Fibroblast of the conjunctiva (primary cell): ENCODE measurements at places on chromosomes 11 and 22.

DNA sequence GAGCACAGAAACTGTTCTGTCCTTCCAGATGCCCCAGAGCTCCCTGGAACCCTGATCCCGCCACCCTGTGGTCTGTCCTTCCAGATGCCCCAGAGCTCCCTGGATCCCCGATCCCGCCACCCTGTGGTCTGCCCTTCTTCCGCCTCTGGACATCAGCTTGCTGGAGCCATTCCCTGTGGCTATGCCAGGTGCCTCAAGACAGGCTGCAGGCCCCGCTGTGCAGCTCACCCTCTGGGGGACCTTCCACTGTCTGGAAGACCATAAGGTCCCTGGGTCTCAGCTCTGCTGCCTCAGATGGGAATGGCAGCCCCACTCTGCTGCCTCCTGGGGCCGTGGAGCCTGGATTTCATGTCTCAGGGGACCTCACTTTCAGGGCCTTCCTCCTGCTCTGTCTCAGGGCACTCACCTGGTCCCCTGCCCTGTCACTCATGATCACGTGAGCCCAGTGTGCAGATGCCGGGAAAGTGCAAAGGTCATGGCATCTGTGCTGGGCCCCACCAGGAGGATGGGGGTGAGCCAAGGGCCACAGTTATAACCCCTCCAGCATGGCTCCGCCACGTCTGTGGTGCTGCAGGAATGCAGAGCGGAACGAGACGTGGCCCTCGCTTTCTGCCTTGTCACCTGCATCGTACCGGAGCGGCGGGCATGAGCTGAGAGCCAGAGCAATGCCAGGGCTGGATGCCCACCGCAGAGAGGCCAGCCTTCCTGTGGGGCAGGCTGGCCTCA, 1520.7 kb downstream of the BRD1 start:
- DNase-seq: no peak

GRCh38 chr11:62555464-62556107, 9.0 kb upstream of the AHNAK start:
- DNase-seq: peak; percentile 63

GRCh38 chr11:82229341-82229740, 504.3 kb downstream of the FAM181B start:
- DNase-seq: peak; percentile 31

DNA sequence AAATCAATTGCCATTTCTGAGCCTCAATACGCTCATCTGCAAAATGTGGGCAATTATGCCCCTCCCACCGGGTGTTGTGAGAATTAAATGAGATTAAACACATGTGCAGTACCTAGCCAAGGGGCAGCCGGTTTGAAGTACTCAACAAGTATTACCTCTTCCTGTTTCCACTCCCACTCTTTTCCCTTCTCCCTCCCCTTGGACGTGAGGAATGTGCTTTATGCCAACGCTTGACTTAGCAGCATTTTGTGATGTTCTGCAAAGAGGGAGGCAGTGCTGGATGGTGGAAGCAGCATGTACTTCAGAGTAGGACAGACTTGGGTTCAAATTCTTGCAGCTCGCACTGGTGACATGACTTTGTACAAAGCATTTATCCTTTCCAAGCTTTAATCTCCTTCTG, 306.0 kb downstream of the BUD13 start:
- DNase-seq: no peak

DNA sequence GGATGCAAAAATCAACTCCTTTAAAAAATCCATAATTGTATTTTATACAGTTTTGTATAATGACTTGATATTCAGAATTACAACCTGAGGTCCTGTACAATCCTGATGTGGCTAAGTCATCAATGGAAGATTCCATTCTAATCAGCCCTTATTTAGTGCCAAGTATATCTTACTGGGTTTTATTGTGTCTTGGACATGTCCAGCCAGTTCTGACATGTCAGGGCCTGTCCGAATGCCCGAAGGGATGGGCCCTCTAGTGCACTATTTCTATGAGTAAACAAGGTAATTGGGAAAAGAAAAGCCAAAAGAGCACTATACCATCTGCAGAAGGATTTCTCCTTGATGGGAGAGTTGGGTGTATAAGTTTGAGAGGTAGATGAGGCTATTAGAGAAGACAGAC, 412.9 kb downstream of the METTL15 start:
- no peak for DNase-seq

DNA sequence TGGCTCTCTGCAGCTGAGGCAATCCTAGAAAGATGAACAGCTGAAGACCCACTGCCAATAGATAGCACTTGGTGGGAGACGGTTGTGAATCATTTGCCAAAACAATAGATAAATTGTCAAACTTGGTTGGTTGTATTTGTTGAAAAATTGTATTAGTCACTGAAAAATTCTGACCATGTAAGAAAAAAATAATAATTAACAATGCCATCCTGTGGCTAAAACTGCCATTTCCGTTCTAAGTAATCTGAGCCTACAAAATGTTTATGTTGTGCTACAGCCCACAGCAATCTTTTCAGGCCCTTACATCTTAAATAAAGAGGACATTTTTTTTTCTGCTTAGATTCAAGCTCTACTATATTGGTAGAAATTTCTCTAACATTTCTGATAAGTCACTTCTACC, 103.2 kb upstream of the ANO3 start:
- DNase-seq: no peak
